LHCN-M2 (cell line): ENCODE measurements at places on chromosomes 6 and 20.

- DNase-seq: no peak
Observed at GRCh38 chr6:52976591-52977035, 18.5 kb downstream of the GSTA4 start.

DNA sequence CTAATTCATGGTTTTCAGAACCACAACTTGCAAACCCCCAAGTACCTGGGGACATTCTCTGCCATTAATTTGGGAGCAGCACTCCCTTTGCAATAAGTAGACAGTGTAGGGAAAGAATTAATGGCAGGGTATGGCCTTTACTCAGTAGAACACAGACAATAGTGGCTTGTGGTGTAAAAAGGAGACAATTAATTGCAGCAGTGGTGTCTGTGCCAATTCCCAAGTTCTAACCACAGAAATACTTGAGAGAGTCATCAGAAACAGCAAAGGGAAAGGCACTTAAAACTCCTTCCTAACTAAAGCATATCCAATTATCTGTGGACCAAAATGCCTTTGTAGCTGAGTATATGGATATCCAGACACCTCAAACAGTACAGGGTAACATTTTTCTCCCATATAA lies 257.6 kb upstream of the POU3F2 start:
- DNase-seq: peak; percentile 7

- no peak for DNase-seq
Observed at GRCh38 chr6:86888301-86888700, 49.0 kb upstream of the HTR1E start.

DNA sequence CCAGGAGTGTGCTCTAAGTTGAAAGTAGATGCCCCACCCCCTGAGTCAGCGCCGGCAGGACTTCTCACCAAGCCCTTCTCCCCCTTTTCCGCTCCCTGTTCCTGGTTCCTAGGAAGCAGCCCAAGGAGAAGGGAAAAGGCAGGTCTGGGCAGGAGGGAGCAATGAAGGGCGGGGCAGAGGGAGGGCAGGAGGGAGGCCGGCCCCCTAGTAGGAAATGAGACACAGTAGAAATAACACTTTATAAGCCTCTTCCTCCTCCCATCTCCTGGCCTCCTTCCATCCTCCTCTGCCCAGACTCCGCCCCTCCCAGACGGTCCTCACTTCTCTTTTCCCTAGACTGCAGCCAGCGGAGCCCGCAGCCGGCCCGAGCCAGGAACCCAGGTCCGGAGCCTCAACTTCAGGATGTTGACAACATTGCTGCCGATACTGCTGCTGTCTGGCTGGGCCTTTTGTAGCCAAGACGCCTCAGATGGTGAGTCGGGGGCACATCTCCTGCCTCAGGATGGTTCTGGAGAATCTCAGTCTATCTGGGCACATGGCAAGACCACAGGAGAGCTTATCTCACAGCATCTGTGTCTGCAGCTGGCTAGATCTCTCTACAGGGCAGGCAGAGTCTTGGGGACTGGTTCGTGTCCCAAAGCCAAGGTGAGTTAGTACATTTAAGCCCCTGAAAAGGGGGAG lies at the start of gene PROCR:
Gene PROCR, plus strand, starts transcription at position 320 of the 681 bp plus-strand sequence. Its CDS starts 83 bp downstream, at position 403.
- peak; percentile 91 for DNase-seq

- no peak for DNase-seq
Observed at GRCh38 chr20:57619051-57619831, 985 bp downstream of the ZBP1 start.

GRCh38 chr6:23879816-23880215 lies 246.2 kb upstream of the NRSN1 start:
- DNase-seq: no peak

- no peak for DNase-seq
Observed at GRCh38 chr6:356828-357251, 34.7 kb upstream of the IRF4 start.

- DNase-seq: no peak
Observed at GRCh38 chr20:8583566-8584043, 451.5 kb downstream of the PLCB1 start.

DNA sequence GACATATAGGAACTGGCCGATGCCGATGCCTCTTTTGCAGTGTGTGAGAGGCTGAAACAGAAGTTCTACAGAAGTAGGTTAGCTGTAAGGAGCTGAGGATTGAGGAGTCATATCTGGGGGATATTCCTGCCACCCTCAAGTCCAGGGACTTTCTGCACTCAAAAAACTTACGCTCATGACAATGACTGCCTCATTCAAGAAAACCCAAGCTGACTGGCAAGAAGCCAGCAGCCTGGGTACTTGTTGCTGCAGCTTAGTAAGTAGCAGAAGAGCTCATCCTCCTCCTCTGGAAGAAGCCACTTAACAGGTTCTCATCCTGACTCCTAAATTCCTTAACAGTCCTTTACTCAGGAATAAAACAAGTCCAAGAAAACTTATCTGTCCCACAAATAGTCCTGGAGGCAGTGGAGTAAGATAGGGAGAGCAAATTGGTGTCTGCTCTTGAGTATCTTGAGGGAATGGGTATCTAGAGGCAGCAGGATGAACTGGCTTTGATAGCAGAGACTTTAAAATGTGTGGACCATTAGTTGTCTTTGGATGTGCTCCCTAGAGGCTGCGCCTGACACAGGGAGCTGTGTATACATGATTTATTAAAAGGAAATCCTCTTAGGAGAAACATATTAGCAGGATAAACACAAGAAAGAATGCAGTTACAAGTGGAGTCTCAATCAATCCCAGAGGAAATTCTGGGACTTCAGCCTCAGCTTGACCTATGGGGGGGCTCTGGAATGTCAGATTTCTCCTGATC lies 7.4 kb downstream of the CALHM5 start:
- DNase-seq: no peak

- no peak for DNase-seq
Observed at GRCh38 chr6:34731393-34732060, 25.8 kb upstream of the SNRPC start.

DNA sequence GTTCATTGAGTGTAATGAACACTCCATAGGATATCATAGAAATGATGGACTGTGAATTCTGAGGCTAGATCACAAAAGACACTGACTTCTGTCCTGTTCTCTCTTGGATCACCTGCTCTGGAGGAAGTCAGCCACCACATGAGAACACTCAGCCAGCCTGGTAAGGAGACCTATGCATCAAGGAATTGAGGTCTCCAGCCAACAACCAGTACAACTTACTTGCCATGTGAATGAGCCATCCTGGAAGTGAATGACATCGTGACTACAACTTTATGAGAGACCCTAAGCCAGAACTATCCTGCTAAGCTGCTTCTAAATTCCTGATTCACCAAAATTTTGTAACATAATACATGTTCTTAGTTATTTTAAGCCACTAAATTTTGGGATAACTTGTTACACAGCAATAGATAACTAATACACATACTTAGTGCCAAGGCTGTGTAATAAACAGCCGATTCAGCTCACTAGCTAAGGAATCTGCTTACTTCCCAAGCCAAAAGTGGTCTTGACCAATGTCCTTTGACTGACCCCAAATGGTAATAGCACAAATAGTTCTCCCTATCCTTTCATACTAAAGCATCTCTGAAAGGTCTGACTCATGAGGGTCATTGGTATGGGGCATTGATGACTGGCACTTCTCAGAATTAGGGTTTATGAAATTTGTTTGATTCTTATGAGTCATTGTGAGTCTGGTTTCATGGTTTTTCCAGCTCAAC lies 6.9 kb upstream of the CTNNBL1 start:
- peak; percentile 85 for DNase-seq

GRCh38 chr6:96286503-96286902 lies 235.1 kb upstream of the UFL1 start:
- no peak for DNase-seq

DNA sequence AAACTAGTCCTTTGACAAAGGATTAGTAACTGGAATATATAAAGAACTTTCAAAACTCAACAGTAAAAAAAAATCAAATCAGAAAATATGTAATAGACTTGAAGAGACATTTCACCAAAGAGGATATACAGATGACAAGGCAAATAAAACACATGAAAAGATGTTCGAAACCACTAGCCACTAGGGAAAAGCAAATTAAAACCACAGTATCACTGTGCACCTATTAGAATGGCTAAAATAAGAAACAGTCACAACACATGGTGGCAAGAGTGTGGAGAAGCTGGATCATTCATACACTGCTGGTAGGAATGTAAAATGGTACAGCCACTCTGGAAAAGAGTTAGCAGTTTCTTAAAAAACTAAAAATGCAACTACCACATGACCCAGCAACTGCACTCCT lies 14.9 kb downstream of the ZBTB2 start:
- DNase-seq: peak; percentile 46

GRCh38 chr20:38728911-38729642 lies 4.8 kb downstream of the SLC32A1 start:
- DNase-seq: no peak

DNA sequence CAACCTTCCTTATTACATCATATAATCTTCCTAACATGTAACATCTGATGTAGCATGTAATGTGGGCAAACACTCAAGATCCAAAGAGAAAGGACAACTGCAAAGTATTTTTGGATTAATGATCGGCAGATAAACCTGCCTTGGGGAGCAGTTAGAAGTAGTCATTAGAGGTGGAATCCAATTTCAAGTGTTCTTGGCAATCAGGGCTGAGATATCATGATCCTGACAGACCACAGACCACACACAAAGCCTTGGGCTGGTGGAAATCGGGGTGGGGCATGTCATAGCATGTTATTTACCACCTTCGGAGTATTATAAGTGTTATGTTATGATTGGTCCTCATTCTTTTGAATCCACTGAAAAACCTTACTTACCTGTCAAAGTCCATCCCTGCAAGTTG lies 16.3 kb downstream of the NCOA5 start:
- DNase-seq: no peak

- no peak for DNase-seq
Observed at GRCh38 chr6:130908188-130908587, 81.0 kb downstream of the SMLR1 start.

- DNase-seq: no peak
Observed at GRCh38 chr6:17835784-17836183, 129.1 kb upstream of the NUP153 start.

DNA sequence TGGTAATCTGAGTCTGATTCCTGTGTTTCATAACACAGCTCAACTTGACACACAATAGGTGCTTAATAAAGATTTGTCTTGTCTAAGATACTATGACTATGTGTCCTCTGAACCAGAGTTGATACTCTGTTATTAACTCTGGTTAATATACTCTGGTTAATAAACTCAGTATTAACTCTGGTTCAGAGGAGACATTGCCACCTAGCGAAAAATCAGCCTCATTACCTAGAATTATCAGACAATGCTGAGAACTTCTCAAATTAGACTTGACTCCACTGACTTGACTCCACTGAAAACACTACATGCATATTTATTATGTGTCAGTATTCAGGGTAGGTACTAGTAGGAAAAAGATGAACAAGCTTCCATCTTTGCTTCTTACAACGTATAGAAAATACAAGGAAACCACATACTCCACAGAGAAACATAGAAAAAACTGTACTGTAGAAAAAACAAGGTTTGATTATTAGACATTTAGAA lies 73.9 kb downstream of the AHI1 start:
- DNase-seq: peak; percentile 35

- DNase-seq: peak; percentile 49
Observed at GRCh38 chr6:130322673-130323268, 43.0 kb upstream of the TMEM200A start.

DNA sequence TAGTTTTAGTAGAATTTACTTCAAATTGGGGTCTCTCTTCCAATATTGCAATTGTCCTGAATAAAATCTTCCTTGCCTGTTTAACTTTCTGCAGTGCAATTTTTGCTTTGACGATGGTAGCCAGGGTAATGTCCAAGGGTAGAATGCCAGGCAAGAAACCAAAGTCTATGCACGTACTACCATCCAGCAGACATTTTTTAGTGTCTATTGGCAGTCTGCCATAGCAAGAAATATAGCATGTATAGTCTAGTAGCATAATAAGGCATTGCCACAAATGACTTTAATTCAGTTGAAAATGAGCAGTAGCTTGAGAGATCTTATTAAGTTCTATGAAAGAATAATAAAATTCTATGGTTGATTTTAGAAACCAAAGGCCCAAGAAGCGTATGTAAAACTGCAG lies 62.3 kb upstream of the KCNQ5 start:
- no peak for DNase-seq

DNA sequence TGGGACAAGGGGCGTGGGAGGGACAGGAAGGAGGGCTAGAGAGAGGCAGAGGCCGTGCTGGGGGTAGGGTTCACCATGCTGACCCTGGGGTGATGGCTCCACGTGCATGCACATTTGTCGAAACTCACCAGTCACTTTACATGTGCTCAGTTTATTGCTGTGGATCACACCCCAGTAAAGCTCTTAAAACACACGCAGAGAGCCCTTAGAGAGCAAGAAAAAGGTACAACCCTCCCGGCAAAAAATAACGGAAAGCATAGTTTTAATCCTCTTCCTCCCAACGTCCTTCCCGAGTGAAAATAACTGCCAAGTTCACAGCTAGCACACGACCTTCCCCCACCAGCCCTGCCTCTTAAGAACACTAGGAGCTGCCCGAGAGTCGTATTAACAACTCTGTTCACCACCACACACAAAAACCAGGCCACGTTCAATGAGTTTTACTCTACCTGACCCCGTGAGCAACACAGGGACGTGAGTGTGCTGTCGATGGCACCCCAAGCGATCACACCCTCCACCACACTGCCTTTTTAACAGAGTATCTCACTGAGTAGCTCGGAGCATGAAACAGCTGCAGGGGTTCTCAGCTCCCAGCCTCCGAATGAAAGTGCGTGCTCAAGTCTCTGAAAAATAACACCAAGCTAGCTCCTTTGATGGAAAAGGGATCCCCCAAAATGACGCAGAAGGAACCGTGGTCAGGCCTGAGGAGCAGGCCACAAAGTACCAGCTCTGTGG lies 39.7 kb downstream of the TAF4 start:
- DNase-seq: no peak

- DNase-seq: no peak
Observed at GRCh38 chr20:50580842-50581544, 70.8 kb downstream of the PTPN1 start.

DNA sequence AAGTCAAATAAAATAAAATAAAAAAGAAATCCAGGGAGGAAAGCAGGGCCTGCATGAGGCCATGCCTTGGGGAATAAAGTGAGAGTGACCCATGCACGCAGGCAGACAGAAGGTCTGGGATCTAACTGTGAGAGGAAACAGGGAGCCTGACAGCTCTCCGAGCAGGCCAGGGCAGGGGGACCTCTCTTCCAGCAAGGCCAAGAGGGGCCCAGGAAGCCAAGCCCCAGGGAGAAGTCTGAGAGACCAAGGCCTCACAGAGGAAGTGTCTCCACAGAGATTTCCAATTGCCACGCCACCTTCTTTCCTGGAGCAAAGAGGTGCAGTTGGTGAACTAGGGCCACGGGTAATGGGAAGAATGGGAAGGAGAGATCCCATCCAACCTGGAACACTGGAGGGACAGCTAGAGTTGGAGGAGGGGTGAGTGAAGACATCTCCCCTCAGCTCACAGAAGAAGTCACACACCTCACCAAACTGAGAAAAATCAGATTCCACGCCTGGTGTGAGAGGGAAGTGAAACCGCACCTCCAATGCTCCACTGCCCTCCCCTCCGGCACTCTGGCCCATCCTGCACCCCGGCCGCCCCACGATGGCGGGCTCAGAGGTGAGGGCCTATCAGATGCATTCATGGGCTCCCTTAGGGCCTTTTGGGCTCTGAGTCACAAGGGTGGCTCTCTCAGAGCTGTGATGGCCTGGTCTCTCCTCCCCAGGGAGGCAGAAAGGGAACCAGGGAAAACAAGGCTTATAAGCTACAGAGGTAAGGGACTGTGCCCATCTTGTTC lies 25.1 kb upstream of the TAF8 start:
- DNase-seq: no peak
